ENCODE measurements at places on chromosomes 1 and 21.
A peak's percentile ranks its signal among the peaks of the same experiment; 100 is the strongest.

GRCh38 chr1:13828454-13829151 is 128.6 kb downstream of the PRDM2 start:
- no peak for DNase-seq

- no peak for DNase-seq
Observed at GRCh38 chr1:78715181-78715661, 65.6 kb downstream of the IFI44 start.

GRCh38 chr1:11567244-11568065 is 86.8 kb downstream of the FBXO2 start:
- DNase-seq: no peak

GRCh38 chr1:169105087-169105433 is 1.4 kb upstream of the ATP1B1 start:
- no peak for DNase-seq

GRCh38 chr1:204464701-204465100 is 29.9 kb downstream of the PIK3C2B start:
- no peak for DNase-seq

DNA sequence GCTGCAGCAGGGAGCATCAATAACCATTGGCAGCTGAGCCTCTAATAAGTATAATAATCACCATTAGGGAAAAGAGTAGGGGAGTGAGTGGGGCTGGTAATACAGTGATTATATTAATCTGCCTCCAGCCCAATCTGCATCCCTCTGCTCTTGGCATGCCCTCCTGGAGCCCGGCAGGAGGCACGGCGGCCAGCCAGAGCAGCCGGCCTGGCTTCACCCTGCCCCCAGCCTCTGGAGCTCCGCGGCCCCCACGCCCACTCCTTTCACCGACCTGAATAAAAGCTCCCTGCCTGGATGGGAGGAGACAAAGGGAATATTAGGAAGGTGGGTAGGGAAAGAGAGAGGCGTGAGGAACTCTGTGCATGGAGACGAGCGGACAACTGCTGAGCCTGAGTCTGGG is 28.3 kb downstream of the OPTC start:
- DNase-seq: peak; percentile 97

DNA sequence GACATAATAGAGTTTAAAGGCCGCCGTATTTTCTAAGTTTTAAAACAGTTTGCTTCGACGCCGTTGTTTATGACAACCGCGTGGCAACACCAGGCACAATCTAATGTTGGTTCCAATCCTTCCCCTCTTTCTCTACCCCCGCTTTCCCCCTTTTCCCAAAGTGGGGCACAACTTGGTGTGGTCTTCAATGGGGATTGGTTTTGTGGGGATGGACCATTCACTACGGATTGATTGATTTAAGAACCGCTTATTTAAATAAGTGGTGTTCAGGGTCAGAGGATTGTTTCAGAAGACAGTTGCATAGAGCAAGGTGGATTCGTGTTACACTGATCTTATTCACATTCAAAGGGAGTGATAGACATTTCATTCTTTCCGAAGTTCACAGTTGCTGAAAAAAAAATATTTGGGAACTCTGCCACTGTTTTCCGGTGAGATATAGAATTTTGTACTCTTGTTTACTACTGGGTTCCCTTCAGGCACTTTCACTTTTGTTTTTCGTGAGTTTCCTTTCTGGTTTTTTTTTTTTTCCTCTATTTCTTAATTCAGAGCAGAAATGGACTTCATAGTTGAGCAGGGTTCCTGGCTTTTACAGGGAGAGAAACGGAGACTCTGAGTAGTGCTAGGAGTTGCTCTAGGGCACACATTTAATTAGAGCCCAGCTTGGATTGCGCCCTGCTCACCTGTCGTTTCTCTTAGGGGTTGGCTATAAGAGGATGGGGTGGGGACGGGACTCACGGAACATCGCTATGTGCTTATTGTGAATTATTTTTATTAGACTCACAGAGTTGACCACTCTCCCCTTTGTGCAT is 79.6 kb upstream of the AK4 start:
- DNase-seq: no peak

DNA sequence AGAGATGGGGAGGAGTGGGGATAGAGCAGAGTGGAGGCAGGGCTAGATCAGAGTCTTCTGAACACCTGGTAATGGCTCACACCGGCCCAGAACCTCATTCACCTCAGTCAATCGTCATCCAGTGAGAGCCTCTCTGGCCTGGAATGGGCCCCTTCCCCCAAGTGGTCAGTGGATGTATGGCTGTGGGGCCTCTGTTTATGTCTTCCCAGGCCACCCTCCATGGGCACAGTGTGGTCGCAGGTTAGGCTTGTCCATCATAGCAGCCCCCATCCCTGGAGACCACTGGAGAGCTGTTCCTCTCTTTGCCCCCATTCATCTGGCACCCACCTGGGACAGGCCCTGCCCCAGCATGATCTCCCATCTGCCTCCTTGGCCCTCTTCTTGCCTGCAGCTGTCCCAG is 29.6 kb upstream of the TENT5C start:
- no peak for DNase-seq

DNA sequence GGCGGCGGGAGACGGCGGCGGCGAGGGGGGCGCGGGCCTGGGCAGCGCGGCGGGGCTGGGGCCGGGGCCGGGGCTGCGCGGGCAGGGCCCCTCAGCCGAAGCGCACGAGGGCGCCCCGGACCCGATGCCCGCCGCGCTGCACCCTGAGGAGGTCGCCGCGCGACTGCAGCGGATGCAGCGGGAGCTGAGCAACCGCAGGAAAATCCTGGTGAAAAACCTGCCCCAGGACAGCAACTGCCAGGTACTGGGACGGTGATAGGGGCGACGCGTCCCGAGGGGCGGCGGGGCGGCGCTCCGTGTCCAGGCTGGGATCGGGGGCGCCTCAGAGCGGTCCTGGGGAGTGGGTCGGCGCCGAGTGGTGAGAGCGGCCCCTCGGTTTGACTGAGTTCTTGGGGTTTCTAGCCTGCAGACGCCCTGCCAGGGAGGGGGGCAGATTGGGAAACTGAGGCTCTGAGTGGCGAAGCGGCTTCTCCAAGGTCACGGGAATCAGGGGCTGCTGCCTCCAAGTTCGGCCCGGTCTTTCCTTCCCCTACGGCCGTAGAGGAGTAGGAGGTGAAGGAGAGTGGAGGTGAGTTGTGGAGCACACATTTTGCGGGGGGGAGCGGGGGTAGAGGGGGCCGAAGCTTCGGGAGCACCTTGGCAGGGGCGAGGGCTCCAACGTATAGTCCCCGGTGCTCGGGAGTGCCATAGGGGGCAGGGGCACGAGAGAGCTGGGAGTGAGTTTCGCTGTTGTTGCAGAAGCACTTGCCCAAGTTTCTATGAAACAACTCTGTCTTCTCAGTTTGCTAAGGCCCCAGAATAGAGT is 508 bp downstream of the RAVER2 start:
- no peak for DNase-seq

GRCh38 chr1:107230121-107230520 is 89.3 kb downstream of the NTNG1 start:
- DNase-seq: no peak

GRCh38 chr1:54464031-54464476 is 57.9 kb upstream of the SSBP3 start:
- DNase-seq: no peak

- peak; percentile 49 for DNase-seq
Observed at GRCh38 chr1:23634840-23635651, 56.6 kb upstream of the RPL11 start.

- no peak for DNase-seq
Observed at GRCh38 chr1:110596312-110596711, 9.8 kb downstream of the KCNA2 start.

All from NCI-H2081 treated with DMSO at 0.1 percent for 48 hours (cell line).